ENCODE measurements at places on chromosomes 11 and 22. TPM values are rescaled to one million over a fixed set of nuclear protein-coding genes. Genes with fewer than 3 reads are reported as not detected.

DNA sequence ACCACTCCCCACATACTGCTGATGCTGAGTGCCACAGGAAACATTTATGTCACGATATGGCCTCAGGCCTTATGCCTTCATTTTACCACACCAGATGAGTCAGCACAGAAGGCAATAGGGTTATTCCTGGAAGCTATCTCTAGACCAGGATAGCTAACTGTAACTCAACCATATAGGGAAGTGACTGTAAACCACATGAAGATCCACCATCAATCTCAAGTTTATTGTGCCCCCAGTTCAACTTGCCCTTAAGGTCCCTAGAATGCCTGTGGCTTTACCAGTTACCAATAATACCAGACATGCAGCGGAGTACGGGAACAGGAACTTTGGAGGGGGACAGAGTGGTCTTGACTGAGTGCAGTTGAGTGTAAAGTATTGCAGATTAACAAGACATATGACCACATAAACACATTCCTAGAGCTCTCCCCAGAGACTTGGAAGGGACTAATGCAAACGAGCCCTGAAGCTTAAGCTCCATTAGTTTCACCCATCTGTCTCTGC is 180.9 kb downstream of the KIF18A start:
- DNase-seq = no peak

- no peak for DNase-seq
These were observed 90.6 kb downstream of the DSCAML1 start for GRCh38 chr11:117706322-117706814.

DNA sequence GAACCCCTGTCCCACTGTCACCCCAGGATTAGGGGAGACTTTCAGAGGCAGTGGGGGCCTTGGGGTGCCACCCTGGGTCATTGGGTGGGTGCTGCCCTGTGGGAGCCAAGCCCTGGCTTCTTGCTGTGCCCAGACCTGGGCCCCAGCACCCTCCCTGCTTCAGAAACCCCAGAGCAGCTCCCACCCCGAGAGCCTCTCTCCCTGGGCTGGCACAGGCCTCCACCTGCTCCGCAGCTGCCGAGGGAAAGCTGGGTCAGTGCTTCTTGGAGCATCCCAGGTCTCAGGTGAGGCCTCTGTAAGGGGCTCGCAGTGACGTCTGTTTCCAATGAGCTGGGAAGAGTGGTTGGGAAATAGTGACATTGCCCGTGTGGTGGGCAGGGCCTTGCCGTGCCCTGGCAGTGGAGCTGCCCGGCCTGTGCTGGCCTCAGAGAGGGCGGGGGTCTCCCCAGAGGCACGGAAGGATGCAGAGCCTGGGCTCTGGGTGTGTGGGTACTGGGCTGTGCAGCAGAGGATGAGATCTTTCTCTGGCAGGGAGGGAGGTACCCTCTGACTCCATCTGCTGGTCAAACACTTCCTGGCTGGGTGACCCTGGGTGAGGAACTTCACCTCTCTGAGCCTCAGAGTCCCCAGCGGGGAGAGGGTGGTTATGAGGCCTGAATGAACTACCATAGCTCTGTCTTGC is 23.0 kb downstream of the C22orf23 start:
- DNase-seq = no peak

- no peak for DNase-seq
These were observed 926 bp downstream of the CD6 start for GRCh38 chr11:60972182-60973030.

DNA sequence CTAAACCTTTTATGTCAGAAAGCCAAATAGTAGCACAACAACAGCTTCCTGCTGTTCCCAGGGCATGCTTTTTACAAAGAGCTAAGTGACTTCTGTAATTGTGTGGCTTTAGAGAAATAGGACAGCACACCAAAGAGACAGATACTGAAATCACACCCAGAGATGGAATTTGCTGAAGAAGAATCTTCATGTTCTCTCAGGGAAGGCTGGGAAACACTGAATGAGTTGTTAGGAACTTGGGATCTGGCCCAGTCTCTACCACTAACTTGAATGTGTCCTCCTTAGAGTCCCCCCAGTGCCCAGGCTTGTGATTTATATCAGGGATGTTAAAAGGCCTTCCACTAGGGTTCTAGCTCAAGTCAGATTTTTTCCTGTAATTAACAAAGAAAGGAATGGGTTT is 175.2 kb downstream of the DBX1 start:
- DNase-seq = no peak

DNA sequence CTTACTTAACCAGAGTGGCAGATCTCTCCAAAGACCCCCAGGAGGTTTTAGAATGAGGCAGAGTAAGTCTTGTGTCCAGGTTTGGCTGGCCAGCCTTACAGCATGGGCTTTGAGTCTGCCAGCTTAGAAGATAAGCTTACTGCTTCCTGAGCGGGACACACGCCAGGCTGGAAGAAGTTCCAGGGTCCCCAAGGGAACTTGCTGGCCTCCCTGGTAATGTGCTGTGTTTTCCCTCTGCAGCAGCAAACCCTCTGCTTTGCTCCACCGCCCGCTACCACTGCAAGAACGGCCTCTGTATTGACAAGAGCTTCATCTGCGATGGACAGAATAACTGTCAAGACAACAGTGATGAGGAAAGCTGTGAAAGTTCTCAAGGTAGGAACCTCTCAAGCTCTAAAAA is 154.2 kb downstream of the LDLRAD3 start:
- no peak for DNase-seq

GRCh38 chr11:58046231-58046630 is 15.5 kb downstream of the OR6Q1 start:
- no peak for DNase-seq

Gene CYP2D6
- 0.27 TPM for total RNA-seq

GRCh38 chr11:2558861-2559526 is 114.2 kb downstream of the KCNQ1 start:
- no peak for DNase-seq

DNA sequence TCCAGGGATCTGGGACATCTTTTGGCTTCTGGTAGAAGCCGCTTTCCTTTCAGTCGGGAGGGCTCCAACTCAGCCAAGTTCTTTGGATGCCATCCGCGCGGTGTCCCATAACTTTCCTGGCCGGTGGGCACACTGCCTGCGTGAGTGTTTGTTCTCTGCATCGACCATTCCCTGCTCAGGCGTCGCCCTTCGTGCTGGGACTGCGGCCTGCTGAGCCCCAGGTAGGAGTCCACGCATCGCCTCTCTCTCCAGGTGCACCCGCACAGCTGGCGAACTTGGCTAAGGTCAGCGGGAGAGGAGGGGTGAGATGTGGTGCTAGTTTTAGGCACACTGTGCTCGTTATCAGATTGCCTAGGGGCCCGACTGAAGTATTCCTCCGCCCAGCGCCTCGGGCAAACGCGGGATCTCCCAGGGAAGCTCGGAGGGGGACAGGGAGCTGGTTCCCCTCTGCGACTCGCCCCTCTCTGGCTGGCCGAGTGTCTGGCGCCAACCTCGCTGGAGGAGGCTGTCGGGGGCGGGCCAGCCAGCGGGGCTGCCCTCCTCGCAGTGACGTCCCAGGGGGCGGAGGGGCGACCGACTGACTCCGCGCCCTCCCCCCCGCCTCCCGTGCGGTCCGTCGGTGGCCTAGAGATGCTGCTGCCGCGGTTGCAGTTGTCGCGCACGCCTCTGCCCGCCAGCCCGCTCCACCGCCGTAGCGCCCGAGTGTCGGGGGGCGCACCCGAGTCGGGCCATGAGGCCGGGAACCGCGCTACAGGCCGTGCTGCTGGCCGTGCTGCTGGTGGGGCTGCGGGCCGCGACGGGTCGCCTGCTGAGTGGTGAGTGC is at the start of gene LAYN:
TSS of gene LAYN (plus strand) at position 607 of the 823 bp plus-strand sequence. CDS start at position 731, 124 bp downstream.
- peak; percentile 45 for DNase-seq

GRCh38 chr11:9459667-9460321 is 1.0 kb upstream of the ZNF143 start:
- DNase-seq = peak; percentile 59

Gene HSD17B12
- 37.4 TPM for total RNA-seq

Gene ACTN3
- not detected for total RNA-seq

DNA sequence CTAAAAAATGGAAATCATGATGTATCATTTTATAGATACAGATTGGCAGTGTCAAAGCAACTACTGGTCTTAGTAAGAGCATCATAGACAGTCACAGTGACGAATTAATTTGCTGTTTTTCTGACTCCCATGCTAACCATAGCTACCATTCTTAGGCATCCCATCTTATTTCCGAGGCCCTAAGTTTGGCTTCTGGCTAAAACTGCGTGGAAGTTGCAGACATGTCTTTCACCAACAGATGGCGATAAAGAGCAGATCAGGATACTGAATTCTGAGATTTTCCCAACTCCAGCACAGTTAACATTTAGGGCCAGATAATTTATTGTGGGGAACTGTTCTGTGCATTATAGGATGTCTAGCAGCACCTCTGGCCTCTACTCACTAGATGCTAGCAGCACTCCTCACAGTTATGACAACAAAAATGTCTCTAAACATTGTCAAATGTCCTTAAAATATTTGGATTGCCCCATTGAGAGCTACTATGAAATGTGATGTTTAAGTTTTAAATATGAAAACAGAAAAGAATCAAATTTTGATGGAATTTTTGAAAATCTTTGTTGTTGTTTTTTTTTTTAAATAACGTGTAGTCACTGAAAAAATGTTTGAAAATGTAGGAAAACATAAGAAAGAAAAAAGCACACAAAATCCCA is 16.3 kb downstream of the OR2AG2 start:
- peak; percentile 49 for DNase-seq

GRCh38 chr11:33692013-33692504 is 8.6 kb downstream of the C11orf91 start:
- DNase-seq = no peak

DNA sequence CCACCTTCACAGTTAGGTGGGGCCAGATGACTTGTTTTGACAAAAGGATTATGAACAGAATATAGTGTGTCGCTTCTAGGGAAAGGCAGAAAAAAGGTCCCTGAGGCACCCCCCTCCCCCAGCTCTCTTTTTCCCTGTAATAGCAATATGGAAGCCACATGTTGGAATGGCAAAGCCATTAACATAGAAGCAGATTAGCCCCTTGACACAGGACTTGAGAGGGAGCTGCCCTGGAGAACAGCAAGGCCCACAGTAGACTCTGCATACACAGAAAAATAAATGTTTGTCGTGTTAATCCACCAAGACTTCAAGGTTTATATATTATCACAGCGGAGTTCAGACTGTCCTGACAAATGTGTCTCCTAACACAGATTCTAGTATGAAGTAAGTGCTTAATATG is 1222.9 kb downstream of the LRRC4C start:
- DNase-seq = no peak

Gene CELSR1
- 1.3 TPM for total RNA-seq

Gene GNAZ
- 1.1 TPM for total RNA-seq

- peak; percentile 81 for DNase-seq
These were observed at the start of gene PIK3IP1 for GRCh38 chr22:31292236-31292989. TSS of gene PIK3IP1 (minus strand) at chr22:31292488. CDS start at chr22:31292344, 144 bp downstream.

- DNase-seq = no peak
These were observed 1817.7 kb downstream of the LRRC4C start for GRCh38 chr11:39641751-39642150.

- DNase-seq = no peak
These were observed 1.6 kb upstream of the WT1 start for GRCh38 chr11:32436751-32437494.

- DNase-seq = no peak
These were observed 1.5 kb downstream of the TUB start for GRCh38 chr11:8082391-8083087.

DNA sequence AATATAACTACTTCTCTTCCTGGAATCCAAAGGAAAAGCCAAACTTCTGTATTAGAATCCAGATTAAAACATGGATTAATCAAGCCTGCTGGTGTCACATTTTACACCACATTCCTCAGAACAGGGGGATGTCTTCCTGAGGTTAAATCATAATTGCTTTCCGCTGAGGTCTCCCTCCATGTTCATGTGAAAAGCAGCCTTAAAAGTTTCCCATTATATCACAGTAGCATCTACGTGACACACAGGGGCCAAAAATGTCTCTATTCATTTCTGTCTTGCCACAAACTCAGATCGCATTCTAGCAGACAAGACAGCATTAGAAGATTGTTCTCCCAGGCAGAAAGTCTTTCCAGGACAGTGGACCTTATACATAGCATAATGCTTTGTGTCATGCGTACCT is 788.7 kb downstream of the OPCML start:
- no peak for DNase-seq

DNA sequence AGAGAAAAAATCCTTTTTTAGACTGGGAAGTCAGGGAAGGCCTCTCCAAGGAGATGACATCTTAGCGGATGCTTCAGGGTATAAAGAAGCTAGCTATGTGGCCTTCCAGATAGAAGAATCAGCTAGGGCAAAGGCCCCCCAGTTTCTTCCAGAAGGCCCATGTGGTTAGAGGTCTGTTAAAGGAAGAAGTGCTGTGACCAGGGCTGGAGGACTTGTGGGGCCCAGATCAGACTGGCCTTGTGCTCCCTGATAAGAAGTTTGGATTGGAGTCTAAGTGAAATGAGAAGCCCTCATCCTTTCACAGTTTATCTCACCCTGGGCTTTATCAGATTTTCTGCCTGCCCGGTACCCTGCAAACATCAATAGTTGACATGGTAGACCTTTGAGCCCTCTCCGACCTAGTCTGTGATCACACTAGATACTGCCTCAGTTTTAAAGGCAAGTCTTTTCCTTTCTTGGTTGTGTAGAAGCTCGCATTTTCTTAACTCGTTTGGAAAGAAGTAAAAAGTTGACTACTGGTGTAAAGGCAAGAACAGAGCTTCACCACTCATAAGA is 7.8 kb downstream of the AMPD3 start:
- DNase-seq = no peak

GRCh38 chr11:102985850-102986249 is 30.3 kb upstream of the MMP13 start:
- no peak for DNase-seq

Gene MPPED2
- total RNA-seq = 5.1 TPM

GRCh38 chr11:11440144-11440543 is 87.1 kb upstream of the CSNK2A3 start:
- DNase-seq = no peak

Gene MUC5AC
- total RNA-seq = under 0.01 TPM

Gene KRTAP5-2
- total RNA-seq = not detected

DNA sequence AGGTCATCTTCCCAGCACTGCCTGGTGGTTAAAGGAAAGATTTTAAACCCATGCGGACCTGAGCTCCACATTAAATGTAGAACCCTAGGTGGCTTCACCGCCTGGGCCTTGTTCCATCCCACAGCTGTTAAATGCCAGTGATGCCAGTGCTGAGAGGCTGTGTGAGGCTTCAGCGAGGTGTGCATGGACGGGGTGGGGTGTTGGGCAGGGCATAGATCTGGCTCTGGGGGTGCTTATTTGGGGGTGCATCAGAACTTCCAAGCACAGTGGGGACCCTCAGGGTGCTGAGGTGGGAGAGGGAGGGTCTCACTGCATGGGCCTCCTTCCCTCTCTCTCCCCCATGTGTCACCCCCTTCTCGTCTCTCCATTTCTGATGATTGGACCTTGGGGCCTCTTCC is 90.1 kb upstream of the B3GAT1 start:
- no peak for DNase-seq

Gene OR51T1
- total RNA-seq = not detected

- DNase-seq = no peak
These were observed 163.4 kb downstream of the TRIM29 start for GRCh38 chr11:119974467-119974866.

- DNase-seq = peak; percentile 55
These were observed 15.4 kb upstream of the CASTOR1 start for GRCh38 chr22:30304495-30305244.

DNA sequence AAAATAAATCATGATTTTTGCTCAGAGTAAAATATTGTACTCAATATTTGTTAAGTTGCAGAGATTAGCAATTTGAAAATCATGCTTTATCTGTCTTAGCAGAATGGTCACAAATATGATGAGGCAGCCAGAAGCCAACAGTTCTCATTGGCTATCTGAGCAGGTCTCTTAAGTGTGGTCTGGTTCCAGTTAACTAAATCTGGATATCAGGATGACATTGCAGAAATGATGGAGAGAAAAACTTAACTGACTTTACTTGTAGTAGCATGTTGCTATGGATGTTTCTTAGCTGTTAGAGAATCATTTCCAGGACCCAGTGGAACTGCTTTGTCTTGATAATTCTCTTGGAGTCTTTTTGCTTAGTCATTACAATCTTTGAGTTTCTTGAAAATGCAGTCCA is 1070.3 kb downstream of the JRKL start:
- no peak for DNase-seq
